ENCODE measurements at places on chromosomes 13 and 19.

GRCh38 chr19:54461613-54462012 is 2.0 kb downstream of the LENG9 start:
- DNase-seq = no peak

- DNase-seq = no peak
These were observed 19.5 kb downstream of the MAN2B1 start for GRCh38 chr19:12647047-12647446.

DNA sequence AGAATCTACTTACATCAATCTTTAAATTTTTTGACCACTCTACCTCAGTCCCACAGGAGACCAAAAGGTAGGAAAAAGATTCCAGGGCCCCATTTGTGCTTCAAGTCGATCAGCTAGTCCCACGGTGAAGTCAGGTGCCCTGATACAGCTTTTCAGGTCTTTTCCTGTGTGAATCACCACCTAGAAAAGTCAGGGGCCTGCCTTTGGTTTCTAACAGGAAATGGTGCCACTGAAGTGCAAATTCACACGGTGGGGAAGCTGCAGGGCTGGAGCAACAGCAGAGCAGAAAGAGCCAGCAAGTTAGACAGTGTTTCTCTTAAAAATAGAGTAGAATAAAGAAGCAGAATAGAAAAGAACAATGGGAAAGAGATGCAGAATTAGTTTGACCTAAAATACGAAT is 107.5 kb downstream of the KLF12 start:
- DNase-seq = peak; percentile 41

DNA sequence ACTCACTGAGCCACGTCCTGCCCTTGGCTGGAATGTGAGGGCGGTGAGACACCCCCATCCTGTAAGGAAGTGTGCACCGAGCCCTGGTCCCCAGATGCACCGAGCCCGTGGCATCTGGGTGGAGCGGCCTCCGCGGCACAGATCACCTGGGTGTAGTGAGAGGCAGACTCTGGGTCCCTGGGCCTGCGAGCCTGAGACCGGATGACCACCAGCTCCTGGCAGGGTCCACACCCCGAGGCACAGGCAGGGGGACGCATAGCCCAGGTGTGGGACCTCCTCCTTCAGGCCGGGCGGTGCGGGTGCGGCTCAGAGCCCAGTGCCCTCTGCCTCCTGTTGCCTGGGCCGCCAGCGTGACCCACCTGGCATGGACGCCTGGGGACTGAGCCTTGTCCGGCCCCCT is 12.4 kb downstream of the MCF2L start:
- DNase-seq = no peak

DNA sequence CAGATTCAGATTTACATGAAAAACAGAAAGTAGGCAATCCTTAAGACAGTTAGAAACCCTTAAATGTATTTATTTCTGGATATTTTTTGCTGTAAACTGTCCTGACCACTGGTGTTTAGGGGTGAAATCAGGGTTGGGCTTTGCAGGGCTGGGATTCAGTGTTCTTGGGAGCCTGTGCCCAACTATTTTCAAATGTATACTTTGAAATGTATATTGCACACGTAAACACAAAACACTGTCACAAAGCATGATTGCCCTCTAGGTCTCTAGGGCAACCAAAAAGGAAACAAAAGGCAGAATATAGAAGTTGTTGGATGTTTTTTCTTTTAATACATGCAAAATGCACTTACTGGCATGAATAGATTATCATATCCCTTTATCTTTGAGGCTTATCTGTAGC is 1185.4 kb downstream of the DIAPH3 start:
- no peak for DNase-seq

GRCh38 chr13:110607675-110608224 is 7.6 kb upstream of the NAXD start:
- no peak for DNase-seq

GRCh38 chr19:47776568-47776967 is 1.9 kb upstream of the SELENOW start:
- no peak for DNase-seq

- no peak for DNase-seq
These were observed 349.2 kb upstream of the KLHL1 start for GRCh38 chr13:70457474-70457873.

GRCh38 chr13:112510987-112511685 is 76.8 kb downstream of the TUBGCP3 start:
- DNase-seq = no peak

All from stimulated activated CD4-positive, alpha-beta T cell treated with anti-CD3 and anti-CD28 coated beads, Interleukin-1b, Interleukin-23, amount 100 ng/mL, for 24 hours (primary cell).